Cardiac muscle cell (in vitro differentiated cells and primary cell): ENCODE measurements at places on chromosomes 12 and 14.

GRCh38 chr12:2289525-2289924 lies 236.7 kb downstream of the CACNA1C start:
- no peak for DNase-seq
- peaks cover 81% of the 10 kb centered on the region for H3K4me1 ChIP-seq
- H3K27ac ChIP-seq, result no peak overlapping the region
- H3K27me3 ChIP-seq, result no peaks in the 10 kb centered on the region

DNA sequence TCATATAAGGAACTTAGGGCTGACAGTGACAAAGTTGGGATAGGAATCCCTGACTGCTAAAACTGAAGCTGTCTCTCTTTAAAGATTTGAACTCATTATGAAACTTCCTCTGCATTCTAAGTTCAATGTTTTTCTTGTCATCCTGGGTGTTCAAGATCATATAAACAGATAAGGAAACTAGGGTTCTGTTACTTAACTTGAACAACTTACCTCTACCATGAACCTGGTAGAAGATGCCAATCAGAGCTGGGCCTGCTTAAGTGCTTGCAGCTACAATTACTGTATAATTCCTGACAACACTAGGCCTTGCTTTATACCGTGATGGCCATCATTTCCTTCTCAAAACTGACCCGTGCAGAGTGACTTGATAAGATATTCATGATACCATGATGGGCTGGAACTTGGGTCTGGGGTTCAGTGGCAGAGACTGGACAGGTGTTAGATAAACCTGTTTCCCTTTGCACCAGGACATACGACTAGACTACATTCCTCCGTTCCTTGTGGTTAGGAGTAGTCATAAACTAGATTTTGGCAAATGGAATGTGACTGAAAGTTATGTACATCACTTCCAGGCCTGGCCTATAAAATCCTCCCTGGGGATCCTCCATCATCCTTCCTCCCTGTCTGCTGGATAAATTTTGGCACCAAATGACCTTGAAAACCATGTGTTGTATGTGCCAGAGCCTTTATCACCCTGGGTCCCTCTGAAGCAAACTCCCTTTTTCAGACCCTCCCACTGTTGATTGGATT lies 172.2 kb upstream of the PRICKLE1 start:
- no peaks in the 10 kb centered on the region for H3K36me3 ChIP-seq
- no peak for DNase-seq
- peaks cover 3% of the 10 kb centered on the region for H3K4me1 ChIP-seq
- H3K27ac ChIP-seq, result no peak overlapping the region
- no peaks in the 10 kb centered on the region for H3K27me3 ChIP-seq

DNA sequence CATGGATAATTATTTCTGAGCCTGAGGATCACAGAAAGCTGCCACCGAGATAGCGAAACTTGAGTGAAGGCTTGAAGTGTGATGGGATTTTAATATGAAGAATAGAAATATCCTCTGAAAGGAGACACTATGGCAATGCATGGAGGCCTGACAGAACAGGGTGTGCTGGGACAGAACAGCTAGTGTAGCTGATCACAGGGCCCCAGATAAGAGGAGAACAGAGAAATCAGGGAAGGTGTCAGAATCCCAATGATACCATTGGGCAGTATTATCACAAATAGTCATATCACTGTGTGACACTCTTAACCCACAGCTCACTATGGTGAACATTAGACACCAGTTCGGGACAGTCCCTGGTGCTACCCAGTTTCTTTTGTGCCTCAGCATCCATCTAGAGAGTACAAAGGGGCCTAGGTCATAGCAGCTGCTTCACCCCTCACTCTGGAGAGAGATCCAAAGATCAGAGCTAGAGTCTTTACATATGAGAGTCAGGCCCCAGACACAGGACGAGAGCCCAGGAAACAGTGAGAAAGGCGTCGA lies 506 bp upstream of the OR10P1 start:
- no peak overlapping the region for H3K27ac ChIP-seq
- H3K36me3 ChIP-seq, result no peaks in the 10 kb centered on the region
- DNase-seq, result no peak
- no peak overlapping the region for H3K4me3 ChIP-seq
- H3K4me1 ChIP-seq, result peaks cover 10% of the 10 kb centered on the region
- H3K27me3 ChIP-seq, result peaks cover 16% of the 10 kb centered on the region

- no peak for DNase-seq
- no peaks in the 10 kb centered on the region for H3K4me1 ChIP-seq
- peaks cover 3% of the 10 kb centered on the region for H3K36me3 ChIP-seq
- H3K4me3 ChIP-seq, result no peak overlapping the region
Observed at GRCh38 chr12:125110641-125111360, 45.6 kb downstream of the AACS start.

DNA sequence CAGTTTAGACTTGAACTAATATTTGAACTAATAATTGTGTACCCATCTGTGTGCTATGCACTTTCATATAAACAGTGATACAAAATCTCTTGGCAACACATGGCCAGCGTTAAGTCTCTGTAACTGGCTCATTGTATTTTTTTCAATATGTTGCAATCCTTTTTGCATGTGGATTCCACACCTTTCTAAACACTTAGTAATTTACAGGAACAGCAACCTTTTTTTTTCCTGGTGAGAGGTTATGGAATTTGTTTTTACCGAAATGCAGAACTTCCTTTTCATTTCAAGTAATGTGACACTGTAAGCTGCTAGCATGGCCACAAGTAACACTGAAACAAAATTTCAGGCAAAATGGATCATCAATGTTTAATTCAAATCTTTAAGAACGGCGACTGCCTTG lies 45.4 kb upstream of the EPS8 start:
- no peak overlapping the region for H3K27ac ChIP-seq
- H3K4me3 ChIP-seq, result no peak overlapping the region
- no peaks in the 10 kb centered on the region for H3K27me3 ChIP-seq
- no peaks in the 10 kb centered on the region for H3K4me1 ChIP-seq

DNA sequence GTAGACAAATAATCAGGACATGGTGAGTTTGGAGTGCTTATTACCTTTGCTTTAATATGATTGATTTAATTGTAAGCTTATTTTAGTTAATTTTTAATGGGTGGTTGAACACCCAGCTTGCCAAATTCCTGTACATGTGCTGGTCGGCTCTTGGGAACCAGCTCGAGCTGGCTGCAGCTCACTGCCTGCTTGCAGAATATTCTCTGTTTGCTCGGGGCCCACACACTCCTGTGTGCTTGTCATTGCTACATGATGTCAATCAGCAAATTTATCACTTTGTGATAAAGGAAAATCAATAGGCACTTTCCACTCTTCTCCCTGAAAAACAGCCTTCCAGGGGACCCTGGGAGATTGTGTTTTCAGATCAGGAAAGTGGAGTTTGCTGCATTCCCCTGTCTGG lies 141.1 kb upstream of the LHX5 start:
- no peak for DNase-seq
- H3K36me3 ChIP-seq, result no peaks in the 10 kb centered on the region
- peaks cover 50% of the 10 kb centered on the region for H3K27me3 ChIP-seq
- H3K27ac ChIP-seq, result no peak overlapping the region
- H3K4me1 ChIP-seq, result no peaks in the 10 kb centered on the region

- no peaks in the 10 kb centered on the region for H3K36me3 ChIP-seq
- no peaks in the 10 kb centered on the region for H3K4me1 ChIP-seq
- H3K27ac ChIP-seq, result no peak overlapping the region
- no peaks in the 10 kb centered on the region for H3K27me3 ChIP-seq
Observed at GRCh38 chr14:61950340-61950739, 188.1 kb downstream of the SNAPC1 start.

DNA sequence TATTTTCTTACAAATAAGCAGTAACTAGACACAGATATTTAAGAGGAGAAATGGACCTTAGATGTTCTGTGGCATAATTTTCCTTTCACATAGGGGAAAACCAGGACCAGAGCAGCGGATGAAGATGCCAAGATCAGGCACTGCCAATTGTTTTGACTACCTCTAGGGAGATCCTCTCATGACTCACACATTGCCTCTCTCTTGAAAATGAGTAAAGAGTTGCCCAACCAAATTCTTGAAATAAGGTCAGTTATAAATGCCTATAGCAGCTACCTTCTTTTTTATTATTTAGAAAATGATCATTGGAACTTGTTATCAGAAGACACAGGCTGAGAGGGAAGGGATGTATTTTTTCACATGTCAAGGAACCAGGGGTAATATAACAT lies 263.4 kb upstream of the PLEKHG7 start:
- no peaks in the 10 kb centered on the region for H3K36me3 ChIP-seq
- H3K27ac ChIP-seq, result no peak overlapping the region
- DNase-seq, result no peak
- H3K4me3 ChIP-seq, result no peak overlapping the region

DNA sequence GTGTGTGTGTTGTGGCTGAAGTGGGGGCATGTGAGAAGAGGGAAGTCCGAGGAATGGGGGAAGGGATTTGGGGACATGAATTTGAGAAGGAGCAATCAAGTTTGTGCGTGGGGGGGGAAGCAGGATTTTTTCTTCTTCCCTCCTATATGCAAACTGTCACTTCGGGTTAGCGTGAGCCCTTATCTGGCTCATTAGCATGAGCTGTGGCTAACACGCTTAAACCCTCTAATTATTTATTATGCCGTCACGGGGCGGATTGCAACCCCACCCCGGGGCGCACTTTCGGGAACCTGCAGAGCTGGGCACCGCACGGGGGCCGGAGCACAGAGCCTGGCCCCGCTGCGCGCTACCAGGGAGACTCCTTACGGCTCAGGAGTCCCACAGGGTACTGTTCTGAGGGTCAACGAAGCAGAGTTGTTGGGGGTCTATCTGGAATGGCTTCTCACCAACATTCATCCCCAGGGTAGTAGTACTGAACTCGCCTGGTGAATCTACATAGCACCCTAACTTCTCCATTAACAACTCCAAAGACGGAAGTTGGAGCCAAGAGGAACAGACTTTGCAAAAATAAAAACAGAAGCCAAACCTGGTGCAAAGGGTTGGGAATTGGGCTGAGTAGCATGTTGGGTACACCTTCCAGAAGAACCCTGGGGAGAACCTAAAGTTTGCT lies 6.4 kb upstream of the ASCL1 start:
- H3K27ac ChIP-seq, result no peak overlapping the region
- no peaks in the 10 kb centered on the region for H3K4me1 ChIP-seq
- no peak overlapping the region for H3K4me3 ChIP-seq

- peaks cover 17% of the 10 kb centered on the region for H3K27me3 ChIP-seq
- DNase-seq, result peak; percentile 66
- no peaks in the 10 kb centered on the region for H3K4me1 ChIP-seq
- no peak overlapping the region for H3K4me3 ChIP-seq
- no peaks in the 10 kb centered on the region for H3K36me3 ChIP-seq
Observed at GRCh38 chr14:95460647-95461478, 55.6 kb downstream of the SYNE3 start.

GRCh38 chr12:1572731-1573130 lies 21.6 kb downstream of the FBXL14 start:
- no peak overlapping the region for H3K4me3 ChIP-seq
- no peaks in the 10 kb centered on the region for H3K36me3 ChIP-seq
- DNase-seq, result no peak

- H3K4me1 ChIP-seq, result no peaks in the 10 kb centered on the region
- H3K27ac ChIP-seq, result no peak overlapping the region
- no peak overlapping the region for H3K4me3 ChIP-seq
- H3K27me3 ChIP-seq, result no peaks in the 10 kb centered on the region
- no peaks in the 10 kb centered on the region for H3K36me3 ChIP-seq
Observed at GRCh38 chr14:86574051-86574777, 1044.3 kb downstream of the FLRT2 start.

- DNase-seq, result no peak
- H3K4me1 ChIP-seq, result peaks cover 4% of the 10 kb centered on the region
- H3K27ac ChIP-seq, result no peak overlapping the region
- no peaks in the 10 kb centered on the region for H3K36me3 ChIP-seq
- peaks cover 99% of the 10 kb centered on the region for H3K27me3 ChIP-seq
Observed at GRCh38 chr12:57729321-57729844, 9.2 kb downstream of the AGAP2 start.

- no peak overlapping the region for H3K27ac ChIP-seq
- no peak overlapping the region for H3K4me3 ChIP-seq
- H3K27me3 ChIP-seq, result no peaks in the 10 kb centered on the region
Observed at GRCh38 chr14:84767434-84767833, 762.5 kb upstream of the FLRT2 start.

DNA sequence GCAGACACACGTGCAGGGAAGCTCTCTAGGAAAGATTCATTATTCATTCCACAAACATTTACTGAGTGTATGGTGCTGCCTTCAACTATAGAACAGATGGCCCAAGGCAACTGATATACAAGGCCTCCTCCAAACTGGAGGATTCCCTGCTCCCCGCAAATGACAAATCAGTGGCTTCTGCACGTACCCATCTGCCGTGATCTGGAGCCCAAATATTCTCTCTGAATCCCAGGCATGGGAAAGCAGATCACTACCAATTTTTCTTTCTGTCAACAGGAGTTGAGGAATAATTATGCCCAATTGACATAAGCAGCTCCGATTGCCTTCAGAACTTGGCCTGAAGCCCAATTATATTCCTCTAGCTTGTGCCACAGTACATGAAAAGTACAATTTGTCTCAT lies 174.2 kb upstream of the CCDC196 start:
- H3K36me3 ChIP-seq, result no peaks in the 10 kb centered on the region
- no peak overlapping the region for H3K27ac ChIP-seq
- H3K4me3 ChIP-seq, result no peak overlapping the region

DNA sequence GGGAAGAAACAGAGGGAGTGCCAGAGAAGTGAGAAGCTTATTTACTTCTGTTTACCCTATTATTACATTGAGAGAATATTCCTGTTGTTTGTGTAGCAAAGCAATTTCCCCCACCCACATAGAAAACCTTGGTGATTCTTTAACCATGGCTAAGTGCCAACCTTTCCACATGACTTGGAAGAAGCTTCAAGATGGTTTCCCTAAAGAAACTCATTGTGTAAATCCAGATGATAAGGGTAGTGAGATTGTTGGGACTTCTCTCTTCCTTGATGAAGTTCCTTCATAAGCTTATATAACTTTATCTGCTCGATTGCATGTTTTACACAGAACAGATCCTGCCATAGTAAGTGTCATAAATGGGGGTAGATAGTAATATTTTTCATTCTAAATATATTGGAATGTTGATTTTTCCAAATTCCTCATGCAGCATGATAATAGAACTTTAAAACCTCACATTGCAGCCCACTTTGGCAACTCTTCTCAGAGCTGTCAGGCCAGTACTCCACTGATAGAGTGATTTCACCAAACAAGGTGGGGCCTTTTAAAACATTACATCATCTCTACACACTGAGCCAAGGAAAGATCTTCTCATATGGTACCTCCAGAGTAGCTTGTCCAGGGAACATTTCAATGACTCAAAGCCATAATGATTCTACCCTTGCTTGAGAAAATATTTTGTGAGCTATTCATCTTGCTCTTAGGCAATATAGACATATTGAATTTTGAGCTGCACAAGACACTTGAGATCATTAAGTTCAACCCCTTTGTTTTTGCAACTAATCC lies 47.8 kb upstream of the KIF21A start:
- H3K4me1 ChIP-seq, result no peaks in the 10 kb centered on the region
- H3K36me3 ChIP-seq, result no peaks in the 10 kb centered on the region
- no peak overlapping the region for H3K4me3 ChIP-seq
- H3K27me3 ChIP-seq, result no peaks in the 10 kb centered on the region
- DNase-seq, result peak; percentile 65
- no peak overlapping the region for H3K27ac ChIP-seq

DNA sequence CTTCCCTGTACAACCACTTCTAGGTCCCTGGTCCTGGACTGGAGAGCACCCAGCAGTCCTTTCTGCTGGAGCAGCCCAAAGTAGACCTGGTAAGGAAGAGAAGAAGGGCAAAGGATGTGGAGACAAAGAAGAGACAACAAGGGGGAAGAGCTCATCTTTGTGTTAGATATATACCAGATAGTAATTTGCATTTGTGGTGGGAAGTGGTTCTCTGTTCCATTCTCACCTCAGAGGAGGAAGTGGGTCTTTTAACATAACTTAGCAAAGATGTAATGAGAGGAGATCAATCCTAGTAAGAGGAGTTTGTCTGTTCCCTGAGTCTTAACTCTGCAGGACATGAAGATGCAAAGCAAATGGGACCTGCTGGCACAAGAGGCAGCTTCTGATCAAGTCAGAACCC lies 8.0 kb downstream of the CCDC198 start:
- H3K27ac ChIP-seq, result no peak overlapping the region
